Activated naive CD4-positive, alpha-beta T cell treated with anti-CD3 and anti-CD28 coated beads for 36 hours (primary cell): ENCODE measurements at places on chromosomes 2 and 18. TPM values are rescaled to one million over a fixed set of nuclear protein-coding genes. Genes with fewer than 3 reads are reported as not detected.

- DNase-seq: peak; percentile 46
Observed at GRCh38 chr2:85537600-85538506, 1.1 kb upstream of the MAT2A start.

GRCh38 chr2:160338901-160339685, 139.0 kb upstream of the ITGB6 start:
- DNase-seq: no peak

DNA sequence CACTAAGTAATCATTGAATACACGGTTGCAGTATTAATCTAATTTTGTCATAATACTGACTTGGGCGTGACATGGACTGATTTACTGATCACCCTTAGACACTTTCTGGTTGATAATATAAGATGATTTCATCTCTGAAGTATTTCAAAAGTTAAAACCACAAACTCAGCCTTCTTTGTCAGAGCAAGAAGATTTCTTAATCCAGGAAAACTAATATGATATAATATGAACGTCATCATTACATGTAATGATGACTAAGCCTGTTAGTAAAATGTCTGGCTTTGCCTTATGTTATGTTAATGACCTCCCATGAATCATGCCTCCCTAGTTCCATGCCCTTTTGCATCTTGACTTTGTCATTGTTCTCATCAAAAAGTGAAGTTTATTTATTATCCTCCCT, 1325.0 kb upstream of the CDH2 start:
- no peak for DNase-seq

DNA sequence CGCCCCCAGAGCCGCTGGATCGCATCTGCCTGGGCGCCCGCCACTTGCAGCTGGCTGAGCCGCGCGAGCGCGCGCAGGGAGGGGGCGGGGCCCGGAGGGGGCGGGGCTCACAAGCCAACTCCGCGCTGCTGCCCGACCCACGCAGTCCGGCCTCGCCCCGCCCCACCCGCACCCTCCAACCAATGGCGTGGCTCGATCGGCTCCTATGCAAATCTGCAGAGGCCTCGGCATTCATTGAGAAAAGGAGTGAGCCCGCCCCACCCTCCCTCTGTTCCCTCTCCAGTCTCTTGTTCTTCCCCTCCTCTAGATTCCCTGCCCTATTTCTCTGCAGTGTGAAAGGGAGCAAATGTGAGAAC, at the start of gene ALK:
Gene ALK (minus strand): TSS at position 27 of the 356 bp plus-strand sequence. CDS start 927 bp downstream, outside the sequence.
- DNase-seq: peak; percentile 67

DNA sequence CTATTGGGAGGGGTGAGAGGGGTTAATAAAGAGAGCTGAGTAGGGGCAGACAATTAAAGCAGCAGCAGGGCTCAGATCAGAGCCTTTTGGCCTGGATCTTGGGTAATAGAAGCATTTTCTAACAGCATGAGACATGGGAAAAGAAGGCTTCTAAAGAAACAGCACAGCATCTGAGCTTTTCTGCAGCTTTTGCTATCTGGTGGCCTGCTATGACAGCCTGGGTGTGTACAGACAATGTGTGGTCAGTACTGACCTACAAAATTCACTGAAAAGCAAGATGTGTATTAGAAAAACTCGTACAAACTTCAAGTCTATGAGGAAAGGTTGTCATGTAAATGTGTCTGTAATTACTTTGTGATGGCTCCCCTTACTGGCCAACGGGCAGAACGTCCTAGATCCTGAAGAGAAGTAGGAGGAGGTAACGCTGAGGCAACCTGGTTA, 95.6 kb downstream of the GALNT3 start:
- DNase-seq: peak; percentile 20

DNA sequence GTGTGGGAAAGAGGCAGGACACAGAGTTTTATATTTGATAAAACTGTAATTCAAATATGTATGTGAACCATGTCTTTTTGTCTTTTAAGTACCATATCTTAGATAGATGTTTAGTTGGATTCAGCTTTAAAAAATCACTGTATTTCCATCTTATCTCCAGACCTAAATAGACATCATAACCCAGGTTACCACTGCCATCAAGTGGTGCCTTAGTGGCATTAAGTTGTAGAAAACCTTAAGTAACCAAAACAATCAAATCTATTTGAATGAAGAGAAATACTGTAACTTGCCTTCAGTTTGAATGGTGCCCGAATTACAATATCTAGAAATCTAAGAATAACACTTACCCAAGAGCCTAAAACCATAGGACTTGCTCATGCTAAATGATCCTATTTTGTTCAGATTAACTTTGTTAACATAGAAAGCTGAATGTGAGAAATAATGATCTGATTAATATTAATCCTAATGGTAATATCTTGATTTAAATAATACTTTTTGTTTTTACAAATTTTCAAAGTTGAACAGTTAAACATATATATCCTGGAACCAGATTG, 92.5 kb upstream of the MAP2 start:
- peak; percentile 7 for DNase-seq

GRCh38 chr2:48715042-48715899, 40.3 kb downstream of the LHCGR start:
- no peak for DNase-seq

GRCh38 chr2:189799531-189799930, 15.3 kb downstream of the PMS1 start:
- no peak for DNase-seq

GRCh38 chr18:27378431-27379095, 193.5 kb upstream of the CHST9 start:
- peak; percentile 24 for DNase-seq

DNA sequence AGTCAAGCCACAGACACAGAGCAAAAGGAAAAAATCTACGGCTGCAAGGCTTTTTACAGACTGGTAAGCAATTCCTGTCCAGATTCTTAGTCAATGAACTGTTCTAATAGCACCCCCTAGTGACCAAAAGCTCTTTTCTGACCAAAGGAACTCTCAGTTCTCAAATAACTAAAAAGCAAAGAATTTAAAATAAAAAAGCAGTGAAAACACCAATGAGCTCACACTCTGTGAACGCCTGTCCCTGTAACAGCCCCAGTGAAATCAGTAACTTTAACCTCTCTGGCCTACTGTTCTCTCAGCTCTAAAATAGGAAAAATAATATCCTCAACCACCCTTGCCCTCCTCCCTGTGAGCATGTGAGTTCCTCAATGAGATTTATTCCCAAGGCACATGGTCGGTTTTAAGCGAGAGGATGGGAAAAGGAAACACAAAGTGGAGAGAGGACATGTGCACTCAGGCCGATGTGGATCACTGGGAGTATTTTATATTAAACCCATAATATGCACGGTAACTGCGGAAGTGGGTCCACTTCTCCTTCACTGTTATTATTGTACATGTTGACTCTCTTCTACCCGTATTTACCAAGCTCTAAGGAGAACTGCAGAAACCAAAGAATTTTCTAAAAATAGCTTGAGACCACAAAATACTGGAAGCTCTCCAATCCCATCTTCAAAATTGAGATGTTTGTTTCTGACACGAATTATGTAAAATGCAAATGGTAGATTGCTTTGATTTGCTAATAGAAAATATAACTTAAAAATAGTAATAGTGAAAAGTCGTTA, 128.5 kb downstream of the STK39 start:
- DNase-seq: peak; percentile 7

- DNase-seq: no peak
Observed at GRCh38 chr2:172763079-172763478, 27.4 kb downstream of the RAPGEF4 start.

DNA sequence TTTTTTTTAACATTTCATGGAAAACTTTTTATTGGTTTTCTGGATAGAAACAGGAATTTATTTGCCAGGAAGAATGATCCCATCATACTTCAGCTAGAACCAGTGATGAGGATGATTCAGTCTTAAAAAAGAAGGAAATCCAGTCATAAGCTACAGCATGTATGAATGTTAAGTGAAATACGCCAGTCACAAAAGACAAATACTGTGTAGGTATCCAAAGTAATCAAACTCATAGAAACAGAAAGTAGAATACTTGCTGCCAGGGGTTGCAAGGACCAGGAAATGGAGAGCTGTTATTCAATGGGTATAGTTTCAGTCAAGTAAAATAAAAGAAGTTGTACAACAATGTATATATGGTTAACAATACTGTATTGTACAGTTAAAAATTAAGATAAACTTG, 21.3 kb downstream of the PSME4 start:
- DNase-seq: no peak

GRCh38 chr18:48538531-48539405, at the start of gene CTIF:
Gene CTIF (plus strand): TSS chr18:48539031. CDS start chr18:48619566, 80,535 bp downstream.
- DNase-seq: peak; percentile 86

GRCh38 chr2:80057956-80058355, 246.6 kb downstream of the LRRTM1 start:
- DNase-seq: no peak

Gene SPP2
- not detected for total RNA-seq

Gene AMER3
- total RNA-seq: not detected

Gene ELOA2
- not detected for total RNA-seq
